ENCODE measurements at places on chromosomes 2 and 18. TPM values are rescaled to one million over a fixed set of nuclear protein-coding genes. Genes with fewer than 3 reads are reported as not detected.
A peak's percentile ranks its signal among the peaks of the same experiment; 100 is the strongest.

ALLC gene
- not detected for total RNA-seq

KLHL14 gene
- total RNA-seq = not detected

DNER gene
- total RNA-seq = not detected

RAB6D gene
- 0.23 TPM for total RNA-seq

MYOM1 gene
- 0.41 TPM for total RNA-seq

CDCA7 gene
- total RNA-seq = 58.1 TPM

EPHA4 gene
- total RNA-seq = 95.5 TPM

CTLA4 gene
- not detected for total RNA-seq

HTR2B gene
- total RNA-seq = not detected

HOXD3 gene
- 1.5 TPM for total RNA-seq

DNA sequence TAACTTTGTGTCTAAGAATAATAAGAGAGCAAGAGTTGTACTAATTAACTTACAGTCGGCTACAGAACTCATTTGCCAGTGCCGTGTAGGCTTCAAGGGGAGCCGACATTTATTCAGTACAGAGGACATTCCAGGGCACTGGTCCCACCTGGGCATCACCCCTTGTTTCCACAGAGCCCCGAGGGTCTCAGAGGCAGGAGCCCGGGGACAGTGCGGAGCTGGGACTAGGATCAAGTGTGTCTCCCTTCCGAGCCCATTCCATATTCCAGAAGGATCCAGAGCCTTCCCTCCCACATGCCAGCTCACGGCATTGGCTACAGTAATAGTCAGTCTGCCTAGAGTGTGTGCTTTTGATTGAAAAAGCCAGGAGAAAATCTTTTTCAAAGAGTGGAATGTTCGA lies 71.5 kb upstream of the CTDP1 start:
- no peak overlapping the region for H3K4me3 ChIP-seq
- no peak overlapping the region for H3K27ac ChIP-seq
- no peak for DNase-seq
- no peaks in the 10 kb centered on the region for H3K27me3 ChIP-seq
- H3K4me1 ChIP-seq = no peaks in the 10 kb centered on the region

DNA sequence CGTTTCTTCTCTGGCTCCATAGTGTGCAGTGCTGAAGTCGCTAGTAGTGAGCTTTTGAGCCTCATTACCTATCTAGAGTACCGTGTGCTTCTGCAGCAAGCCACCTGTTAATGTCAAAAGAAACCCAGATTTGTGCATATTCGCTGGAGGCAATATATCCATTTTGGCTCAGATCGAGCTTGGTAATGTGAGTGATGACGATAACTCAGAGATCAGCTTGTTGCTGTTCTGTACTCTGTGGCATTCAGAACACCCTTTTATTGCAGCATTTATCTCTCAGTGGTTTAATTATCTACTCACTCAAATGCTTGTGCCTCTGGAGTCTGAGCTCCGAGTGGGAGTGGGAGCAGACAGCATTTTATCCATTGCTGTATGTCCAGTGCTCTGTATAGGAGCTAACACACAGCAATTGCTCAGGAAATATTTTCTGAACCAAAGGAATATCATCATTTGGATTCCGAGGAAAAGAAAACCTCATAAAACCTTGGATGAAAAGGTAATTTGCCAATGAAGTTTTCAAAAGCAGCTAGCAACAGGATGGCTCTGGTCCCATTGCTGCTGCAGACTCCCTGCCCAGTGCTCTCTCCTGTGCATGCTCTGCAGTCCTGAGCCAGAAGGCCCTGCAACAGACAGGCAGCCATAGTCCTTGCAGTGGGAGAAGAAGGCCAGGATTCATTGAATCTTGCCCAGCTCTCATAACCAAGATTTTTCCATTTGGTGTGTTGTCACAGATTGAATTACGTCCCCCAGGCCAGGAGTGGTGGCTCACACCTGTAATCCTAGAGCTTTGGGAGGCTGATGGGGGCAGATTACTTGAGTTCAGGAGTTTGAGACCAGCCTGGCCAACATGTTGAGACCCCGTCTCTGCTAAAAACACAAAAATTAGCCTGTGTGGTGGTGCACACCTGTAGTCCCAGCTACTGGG lies 183.8 kb downstream of the MYCN start:
- no peaks in the 10 kb centered on the region for H3K36me3 ChIP-seq
- no peak overlapping the region for H3K27ac ChIP-seq
- no peak overlapping the region for H3K4me3 ChIP-seq
- H3K27me3 ChIP-seq = no peaks in the 10 kb centered on the region
- H3K4me1 ChIP-seq = peaks cover 16% of the 10 kb centered on the region

DNA sequence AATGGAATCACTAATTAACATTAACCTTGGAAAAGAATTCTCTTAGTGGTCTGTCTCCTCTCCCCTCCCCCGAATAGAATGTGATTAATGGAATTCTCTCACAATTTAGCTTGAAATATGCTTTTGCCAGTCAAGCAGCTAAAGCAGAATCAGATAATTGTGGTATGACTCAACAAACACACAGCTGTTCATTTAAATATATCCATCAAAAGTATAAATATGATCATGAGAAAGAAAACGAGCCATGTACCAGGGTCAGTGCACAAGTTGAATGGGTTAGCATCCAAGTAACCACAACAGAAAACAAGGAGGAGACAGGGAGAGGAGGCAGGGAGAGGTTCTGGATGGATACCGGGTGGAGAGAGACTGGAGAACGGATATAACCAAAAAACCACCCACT lies 66.9 kb downstream of the ACVR1 start:
- no peaks in the 10 kb centered on the region for H3K4me1 ChIP-seq
- no peak overlapping the region for H3K4me3 ChIP-seq
- H3K27me3 ChIP-seq = no peaks in the 10 kb centered on the region

DNA sequence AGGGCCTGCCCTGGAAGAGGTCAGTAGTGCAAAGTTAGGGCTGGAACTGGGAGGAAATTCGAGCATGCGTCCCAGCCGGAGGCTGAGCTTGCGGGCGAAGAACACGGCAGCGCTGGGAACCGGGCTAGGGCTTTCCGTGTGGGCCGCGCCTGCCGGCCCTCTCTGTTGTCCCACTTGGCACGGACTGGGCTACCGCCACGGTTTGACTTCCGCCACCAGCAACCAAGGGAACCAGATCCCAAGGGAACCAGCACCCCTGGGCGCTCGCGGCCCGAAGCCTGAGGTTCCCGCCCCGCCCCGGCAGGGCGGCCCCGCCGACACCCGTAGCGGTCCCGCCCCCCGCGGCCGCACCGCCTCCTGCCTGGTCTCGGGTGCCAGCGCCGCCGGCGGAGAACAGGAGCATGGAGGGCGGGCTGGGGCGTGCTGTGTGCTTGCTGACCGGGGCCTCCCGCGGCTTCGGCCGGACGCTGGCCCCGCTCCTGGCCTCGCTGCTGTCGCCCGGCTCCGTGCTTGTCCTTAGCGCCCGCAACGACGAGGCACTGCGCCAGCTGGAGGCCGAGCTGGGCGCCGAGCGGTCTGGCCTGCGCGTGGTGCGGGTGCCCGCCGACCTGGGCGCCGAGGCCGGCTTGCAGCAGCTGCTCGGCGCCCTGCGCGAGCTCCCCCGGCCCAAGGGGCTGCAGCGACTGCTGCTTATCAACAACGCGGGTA lies at the start of gene SPR:
Gene SPR (plus strand): TSS at position 377 of the 708 bp plus-strand sequence. CDS start 25 bp downstream, at position 402.
- H3K27me3 ChIP-seq = no peaks in the 10 kb centered on the region
- peaks cover 21% of the 10 kb centered on the region for H3K4me1 ChIP-seq
- H3K27ac ChIP-seq = peak within 1 kb of the TSS; percentile 79

- DNase-seq = peak; percentile 53
- no peaks in the 10 kb centered on the region for H3K36me3 ChIP-seq
- no peaks in the 10 kb centered on the region for H3K27me3 ChIP-seq
- H3K27ac ChIP-seq = no peak overlapping the region
These were observed 1.6 kb downstream of the TSHZ1 start for GRCh38 chr18:75211953-75212750.

DNA sequence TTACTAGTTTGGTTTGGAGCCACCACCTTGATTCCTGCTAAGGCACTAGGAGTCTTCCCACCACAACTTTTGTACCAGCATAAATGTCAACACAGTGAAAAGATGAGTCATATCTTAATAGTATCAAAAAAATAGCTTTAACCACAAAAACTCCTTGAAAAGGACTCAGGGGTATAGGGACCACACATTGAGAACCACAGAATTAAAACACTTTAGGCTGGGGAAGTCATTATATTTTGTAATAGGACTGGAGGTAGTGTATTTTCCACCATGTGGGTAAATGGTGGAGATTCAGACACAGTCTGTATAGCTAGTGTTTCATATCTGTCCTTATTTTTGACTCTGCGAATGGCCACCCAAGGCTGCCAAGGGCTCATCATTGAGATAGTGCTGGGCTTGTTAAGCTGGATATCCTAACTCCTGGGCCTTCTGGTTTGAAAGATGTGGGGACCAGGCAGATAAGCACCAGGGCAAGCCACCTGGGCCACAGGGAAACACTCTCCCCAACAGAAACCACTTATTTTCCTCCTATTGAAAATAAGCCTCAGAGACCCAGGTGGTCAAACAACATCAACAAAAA lies 19.1 kb upstream of the FHL2 start:
- no peak overlapping the region for H3K27ac ChIP-seq
- no peak overlapping the region for H3K4me3 ChIP-seq
- H3K27me3 ChIP-seq = no peaks in the 10 kb centered on the region
- no peak for DNase-seq

- H3K27ac ChIP-seq = no peak overlapping the region
- no peak for DNase-seq
- no peaks in the 10 kb centered on the region for H3K4me1 ChIP-seq
These were observed 115.5 kb downstream of the DSC3 start for GRCh38 chr18:30927042-30927441.

DNA sequence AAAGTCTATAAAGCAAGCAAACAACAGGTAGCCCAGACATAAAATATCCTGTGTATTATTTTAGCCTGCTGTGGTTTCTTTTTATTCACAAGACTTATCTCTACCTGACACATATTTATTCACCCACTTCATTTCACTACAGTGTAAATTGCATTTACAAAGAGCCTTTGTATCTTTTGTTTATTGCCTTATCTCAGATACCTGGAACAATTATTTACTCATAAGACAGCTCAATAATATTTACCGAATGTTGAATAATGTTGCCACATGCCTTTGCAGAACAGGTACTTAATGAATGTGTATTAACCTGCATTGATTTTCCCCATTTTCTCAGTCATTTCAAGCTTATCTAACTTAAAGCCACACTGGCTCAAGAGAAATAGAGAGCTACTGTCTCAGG lies 603.6 kb downstream of the FBXO15 start:
- no peaks in the 10 kb centered on the region for H3K36me3 ChIP-seq
- no peak overlapping the region for H3K27ac ChIP-seq
- H3K4me1 ChIP-seq = no peaks in the 10 kb centered on the region
- H3K27me3 ChIP-seq = no peaks in the 10 kb centered on the region

GRCh38 chr18:13223311-13224143 lies 5.0 kb downstream of the LDLRAD4 start:
- H3K36me3 ChIP-seq = no peaks in the 10 kb centered on the region
- peaks cover 5% of the 10 kb centered on the region for H3K27me3 ChIP-seq
- no peak overlapping the region for H3K27ac ChIP-seq

- no peaks in the 10 kb centered on the region for H3K36me3 ChIP-seq
- peaks cover 37% of the 10 kb centered on the region for H3K4me1 ChIP-seq
- DNase-seq = no peak
- no peak overlapping the region for H3K4me3 ChIP-seq
These were observed 19.6 kb upstream of the KIF3C start for GRCh38 chr2:26001743-26002351.

DNA sequence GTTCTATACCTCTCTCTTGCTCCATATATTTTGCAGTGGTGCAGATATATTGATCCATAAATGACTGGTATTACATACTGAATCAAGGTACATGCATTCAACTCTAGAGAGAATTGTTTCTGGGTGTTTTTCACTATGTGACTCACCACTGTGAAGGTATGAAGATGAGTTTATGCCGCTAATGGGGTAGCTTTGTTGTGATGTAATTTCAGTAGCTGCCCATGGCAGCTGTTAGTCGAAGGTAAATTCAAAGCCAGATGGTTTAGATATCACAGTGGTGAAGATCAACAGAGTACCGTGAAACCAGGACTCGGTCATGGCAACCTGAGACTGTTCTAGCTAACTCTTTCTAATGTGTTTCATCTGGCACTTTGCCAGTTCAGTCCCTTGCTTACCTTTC lies 50.4 kb downstream of the PKP4 start:
- no peak overlapping the region for H3K27ac ChIP-seq
- no peaks in the 10 kb centered on the region for H3K27me3 ChIP-seq
- DNase-seq = no peak
- no peak overlapping the region for H3K4me3 ChIP-seq
- H3K36me3 ChIP-seq = no peaks in the 10 kb centered on the region

GRCh38 chr2:85872536-85873161 lies 16.1 kb downstream of the ST3GAL5 start:
- H3K36me3 ChIP-seq = no peaks in the 10 kb centered on the region
- H3K27ac ChIP-seq = no peak overlapping the region
- no peak for DNase-seq

GRCh38 chr2:44550561-44550960 lies 188.8 kb downstream of the CAMKMT start:
- no peak overlapping the region for H3K4me3 ChIP-seq
- no peaks in the 10 kb centered on the region for H3K36me3 ChIP-seq
- no peak overlapping the region for H3K27ac ChIP-seq
- H3K27me3 ChIP-seq = no peaks in the 10 kb centered on the region
- H3K4me1 ChIP-seq = peaks cover 15% of the 10 kb centered on the region

GRCh38 chr2:237178396-237178795 lies 92.7 kb downstream of the COPS8 start:
- H3K4me3 ChIP-seq = no peak overlapping the region
- no peaks in the 10 kb centered on the region for H3K36me3 ChIP-seq
- no peak overlapping the region for H3K27ac ChIP-seq
- no peaks in the 10 kb centered on the region for H3K27me3 ChIP-seq

DNA sequence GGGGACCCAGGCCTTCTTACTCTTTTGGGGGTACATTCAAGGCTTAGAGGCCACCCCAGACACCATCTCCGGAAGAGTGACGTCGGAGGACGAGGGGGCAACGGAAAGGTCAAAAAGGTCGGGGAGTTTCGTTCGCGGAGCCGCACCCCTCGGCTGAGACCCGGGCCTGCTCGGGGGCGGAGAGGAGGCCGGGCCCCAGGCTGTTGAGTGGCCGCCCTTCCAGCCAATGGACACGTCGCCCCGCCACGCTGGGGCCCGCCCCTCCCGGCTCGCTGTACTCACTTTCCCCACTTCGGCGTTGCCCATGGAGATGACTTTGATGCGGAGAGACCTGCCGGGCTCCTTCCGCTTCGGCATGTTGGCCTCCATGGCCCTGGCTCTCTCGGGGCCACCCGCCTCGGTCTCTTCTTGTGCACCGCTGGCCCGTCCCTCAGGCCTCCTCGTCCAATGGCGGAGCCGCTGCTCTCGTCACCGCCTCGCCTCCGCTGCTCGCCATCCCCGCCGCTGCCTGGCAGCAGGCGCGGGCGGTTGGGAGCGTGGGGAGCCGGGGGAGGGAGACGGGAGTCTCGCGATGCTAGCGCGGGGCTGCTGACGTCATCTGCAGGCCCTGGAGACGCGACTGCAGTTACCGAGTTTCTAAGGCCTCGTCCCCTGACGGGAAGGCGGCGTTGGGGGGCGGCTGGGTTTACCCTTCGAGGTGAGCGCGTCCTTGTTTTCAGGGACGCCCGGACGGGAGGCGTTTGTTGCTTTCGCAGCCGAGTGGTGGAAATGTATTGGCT lies at the start of gene DNAJC27:
Gene DNAJC27 (minus strand): TSS at position 420 of the 779 bp plus-strand sequence. CDS start 51 bp downstream, at position 369.
- peak within 1 kb of the TSS; percentile 55 for H3K4me3 ChIP-seq
- H3K4me1 ChIP-seq = no peaks in the 10 kb centered on the region
- peak; percentile 98 for DNase-seq
- no peaks in the 10 kb centered on the region for H3K27me3 ChIP-seq
- H3K27ac ChIP-seq = peak within 1 kb of the TSS; percentile 98

GRCh38 chr2:226847090-226847489 lies 11.2 kb downstream of the RHBDD1 start:
- H3K27ac ChIP-seq = no peak overlapping the region
- no peaks in the 10 kb centered on the region for H3K4me1 ChIP-seq
- H3K27me3 ChIP-seq = no peaks in the 10 kb centered on the region
- DNase-seq = no peak
- H3K4me3 ChIP-seq = no peak overlapping the region

- no peaks in the 10 kb centered on the region for H3K27me3 ChIP-seq
- H3K4me1 ChIP-seq = no peaks in the 10 kb centered on the region
- no peak overlapping the region for H3K27ac ChIP-seq
- no peaks in the 10 kb centered on the region for H3K36me3 ChIP-seq
These were observed 15.5 kb downstream of the CUL3 start for GRCh38 chr2:224569654-224570053.

Data from Caco-2 (cell line).